ENCODE measurements at places on chromosomes 13 and 19. TPM values are rescaled to one million over a fixed set of nuclear protein-coding genes. Genes with fewer than 3 reads are reported as not detected.

Gene PLEKHA4
- total RNA-seq, result 34.4 TPM

Gene VSTM2B
- not detected for total RNA-seq

Gene LRRC63
- total RNA-seq, result 0.32 TPM

Gene RPL18A
- 1,076 TPM for total RNA-seq

Gene C19orf81
- total RNA-seq, result not detected

Gene LRP3
- 21.1 TPM for total RNA-seq

Gene SIAH3
- not detected for total RNA-seq

Gene ZSWIM9
- total RNA-seq, result 24.7 TPM

Gene OR7A5
- not detected for total RNA-seq

Gene SH2D3A
- 127 TPM for total RNA-seq

Gene MTMR6
- total RNA-seq, result 6.4 TPM

Gene ZNF30
- 2.2 TPM for total RNA-seq

Gene PIH1D1
- 87.5 TPM for total RNA-seq

Gene KLC3
- total RNA-seq, result not detected

Gene CEACAM4
- not detected for total RNA-seq

Gene SIGLEC12
- 0.48 TPM for total RNA-seq

Gene DNAAF3
- total RNA-seq, result not detected

Gene TEX29
- total RNA-seq, result not detected

Gene SPRY2
- total RNA-seq, result 21.1 TPM

Gene ENOX1
- total RNA-seq, result 6.4 TPM

Gene NTF4
- total RNA-seq, result not detected

Gene KLK6
- not detected for total RNA-seq

Gene CDC34
- total RNA-seq, result 105 TPM
